ENCODE measurements at places on chromosomes 7 and 10.
A peak's percentile ranks its signal among the peaks of the same experiment; 100 is the strongest.

DNA sequence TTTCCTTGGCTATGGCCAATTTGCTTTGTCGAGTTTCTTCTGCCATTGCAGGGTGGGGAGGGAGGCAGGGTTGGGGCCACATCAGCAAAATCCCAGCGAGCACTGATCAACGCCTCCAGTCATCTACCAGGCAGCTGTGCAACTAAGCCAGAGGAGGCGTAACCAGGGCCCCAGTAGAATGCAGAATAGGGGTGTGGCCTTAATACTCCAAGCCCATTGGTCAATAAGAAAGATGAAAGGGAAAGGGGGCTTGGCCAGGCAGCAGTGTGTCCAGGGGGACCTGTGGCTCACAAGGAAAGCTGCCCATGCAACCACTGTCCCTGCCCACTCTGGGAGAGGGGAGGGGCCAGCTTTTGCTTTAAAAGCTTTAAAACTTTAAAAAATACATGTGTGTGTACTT lies 21.5 kb upstream of the GGCT start:
- DNase-seq = no peak

DNA sequence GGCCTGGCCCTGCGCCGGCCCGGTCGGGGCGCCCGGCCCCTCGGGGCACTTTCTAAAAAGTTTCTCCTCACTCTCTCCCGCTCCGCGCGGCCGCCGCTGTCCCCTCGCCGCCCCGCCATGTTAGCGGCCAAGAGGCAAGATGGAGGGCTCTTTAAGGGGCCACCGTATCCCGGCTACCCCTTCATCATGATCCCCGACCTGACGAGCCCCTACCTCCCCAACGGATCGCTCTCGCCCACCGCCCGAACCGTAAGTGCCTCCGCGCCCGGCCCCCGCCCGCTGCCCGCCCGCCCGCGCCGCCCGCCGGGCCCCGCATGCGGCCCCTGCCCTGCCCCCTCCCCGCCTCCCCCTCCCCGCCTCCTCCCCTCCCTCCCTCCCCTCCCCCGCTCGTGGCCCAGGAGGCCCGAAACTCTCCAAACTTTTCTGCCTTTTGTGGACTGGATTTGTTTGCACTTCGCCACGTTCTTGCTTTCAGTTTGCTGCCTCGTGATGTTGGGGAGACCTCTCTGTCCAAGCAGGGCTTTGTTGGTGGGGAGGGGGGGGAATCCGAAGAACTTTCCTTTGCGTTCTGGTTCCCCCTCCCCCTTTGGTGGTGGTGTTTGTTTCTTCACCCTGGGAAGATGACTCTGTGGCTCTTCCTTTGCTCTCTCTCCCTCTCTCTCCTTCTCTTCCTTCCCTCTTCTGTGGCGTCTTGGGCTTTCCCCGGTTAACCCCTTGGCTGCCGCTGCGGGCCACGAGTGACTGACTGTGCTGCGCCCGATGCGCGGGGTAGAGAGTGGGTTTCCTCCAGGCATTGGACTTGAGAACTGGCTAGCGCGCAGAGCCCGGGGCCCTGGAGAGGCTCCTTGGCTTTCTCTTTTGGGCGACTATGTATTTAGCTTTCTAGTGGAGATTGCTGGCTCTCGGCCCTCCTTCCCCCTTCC lies 1.6 kb downstream of the TCF7L2 start:
- DNase-seq = peak; percentile 74

DNA sequence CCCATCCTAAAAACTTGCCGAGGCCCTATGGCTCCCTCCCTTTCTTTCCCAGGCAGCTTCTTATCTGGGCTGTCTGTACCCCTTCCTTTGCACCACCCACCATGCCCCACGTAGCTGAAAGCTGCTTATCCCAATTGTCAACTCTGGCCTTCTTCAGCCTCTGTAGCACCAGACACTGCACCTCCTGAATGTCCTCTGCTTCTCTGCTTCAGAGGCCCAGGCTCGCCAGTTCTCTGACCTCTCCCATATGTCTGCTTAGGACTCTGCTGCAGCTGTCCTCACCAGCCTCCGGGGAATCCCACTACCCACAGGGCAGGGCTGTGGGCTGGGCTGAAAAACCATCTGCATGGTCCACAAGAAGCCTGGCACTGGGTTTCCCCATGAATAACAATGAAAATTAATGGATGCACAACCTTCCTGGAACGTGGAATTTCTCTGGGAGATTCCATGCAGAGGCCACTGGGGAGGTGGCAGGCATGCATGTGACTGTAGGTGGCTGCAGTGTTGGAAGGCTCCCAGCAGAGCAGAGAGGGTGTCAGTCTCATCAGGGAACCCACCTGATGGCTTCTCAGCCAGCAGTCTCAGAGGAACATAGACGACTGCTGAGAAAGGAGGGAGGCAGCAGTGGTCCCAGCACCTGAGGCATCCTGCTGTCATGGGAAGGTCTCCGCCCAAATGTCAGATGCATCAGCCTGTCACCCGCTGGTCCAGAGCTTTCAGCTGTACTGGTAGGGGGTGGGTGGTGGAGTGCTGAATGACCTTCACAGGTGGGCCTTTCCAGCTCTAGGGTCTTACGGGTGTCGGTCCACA lies 16.8 kb upstream of the SH2D4B start:
- no peak for DNase-seq

GRCh38 chr10:100338434-100339036 lies 8.5 kb upstream of the SCD start:
- peak; percentile 79 for DNase-seq

GRCh38 chr7:137961200-137962177 lies 40.4 kb downstream of the CREB3L2 start:
- DNase-seq = no peak

DNA sequence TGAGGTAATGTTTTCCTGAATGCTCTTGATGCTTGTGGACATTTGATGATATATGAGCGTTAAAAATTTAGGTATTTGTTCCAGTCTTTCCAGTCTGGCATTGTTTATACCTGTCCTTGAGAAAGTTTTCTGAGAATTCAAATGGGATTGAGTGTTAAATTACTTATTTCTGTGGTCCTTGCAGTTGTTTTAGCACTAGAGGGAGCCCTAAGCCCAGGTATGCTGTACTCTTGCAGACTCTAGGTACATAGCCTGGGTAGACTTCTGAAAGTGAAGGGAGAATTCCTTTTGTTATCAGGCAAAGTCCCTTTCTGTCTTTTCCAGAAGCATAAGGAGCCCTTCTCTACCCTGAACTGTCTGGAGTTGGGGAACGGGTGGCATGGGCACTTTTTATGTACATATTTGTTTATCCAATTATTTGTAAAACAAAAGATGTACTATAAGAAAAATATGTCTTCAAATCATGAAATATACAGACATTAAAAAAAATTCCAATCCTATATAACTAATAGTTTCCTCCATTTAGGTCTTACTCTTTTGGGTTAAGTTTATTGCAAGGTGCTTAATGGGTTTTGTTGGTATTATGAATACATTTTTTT lies 262.1 kb downstream of the ATRNL1 start:
- peak; percentile 69 for DNase-seq

DNA sequence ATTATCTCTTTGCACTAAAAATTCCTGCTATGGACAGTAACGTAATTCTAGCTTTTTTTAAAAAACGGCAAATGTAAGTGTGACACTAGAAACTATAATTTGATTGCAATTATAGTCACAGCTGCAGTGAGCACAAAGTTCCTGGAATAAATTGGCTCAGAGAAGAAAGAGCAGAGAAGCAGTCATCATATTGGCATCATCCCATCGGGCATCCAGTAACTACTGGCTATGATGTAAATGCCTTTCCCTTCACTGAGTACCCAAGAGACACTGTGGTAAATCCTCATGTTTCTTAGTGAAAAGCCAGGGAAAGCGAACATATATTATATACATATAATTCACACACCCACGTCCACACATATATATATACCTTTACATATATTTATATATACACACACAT lies 43.6 kb downstream of the PIP4K2A start:
- DNase-seq = no peak

DNA sequence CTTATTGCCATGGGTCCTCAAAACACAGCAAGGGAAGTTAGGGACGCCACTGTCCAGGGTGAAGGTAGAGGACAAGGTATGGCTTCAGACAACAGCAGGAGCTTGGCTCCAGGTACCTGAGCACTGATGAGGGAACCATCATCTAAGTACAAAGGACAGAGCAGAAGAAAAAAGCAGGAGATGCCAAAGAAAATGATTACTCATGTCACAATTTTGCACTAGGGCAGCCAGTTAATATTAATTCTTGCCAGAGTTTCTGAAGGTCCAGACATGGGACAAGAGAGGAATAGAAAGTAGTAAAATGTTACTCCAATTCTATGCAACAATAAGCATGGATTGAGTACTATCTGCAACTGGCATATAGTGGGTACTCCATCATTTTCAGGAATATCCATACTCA lies 14.1 kb downstream of the PTN start:
- no peak for DNase-seq

DNA sequence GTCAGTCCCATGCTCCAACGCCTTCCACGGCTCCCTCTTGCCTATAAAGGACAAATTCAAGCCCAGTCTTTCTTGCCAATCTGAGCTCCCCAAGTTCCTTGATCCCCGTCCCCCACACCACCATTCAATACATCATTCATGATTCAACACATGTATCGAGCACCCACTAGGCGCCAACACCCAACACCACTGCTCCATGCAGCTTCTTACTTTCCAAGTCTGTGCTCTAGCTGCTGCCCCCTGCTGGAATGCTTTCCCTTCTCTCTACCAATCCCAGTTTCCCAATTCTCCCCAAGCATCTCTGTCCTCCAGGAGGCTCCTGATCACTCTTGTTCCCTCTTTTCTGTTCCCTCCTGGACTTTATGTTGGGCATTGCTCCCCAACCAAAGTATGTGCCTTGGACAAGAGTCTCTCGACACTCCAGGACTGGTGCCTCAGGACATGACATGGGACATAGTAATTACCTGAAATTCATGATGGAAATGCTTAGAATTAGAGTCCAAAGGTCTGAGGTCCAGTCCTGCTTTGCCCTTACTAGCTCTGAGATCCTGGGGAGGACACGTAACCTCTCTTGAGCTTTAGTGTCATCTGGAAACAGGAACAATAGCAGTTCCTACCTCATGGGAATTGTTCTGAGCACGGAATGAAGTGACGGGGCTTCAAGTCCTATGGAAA lies 172.7 kb downstream of the NEURL1 start:
- DNase-seq = no peak

- no peak for DNase-seq
These were observed 44.8 kb upstream of the EGR2 start for GRCh38 chr10:62860946-62861345.

- DNase-seq = no peak
These were observed 634 bp downstream of the HECW1 start for GRCh38 chr7:43112941-43113621.

DNA sequence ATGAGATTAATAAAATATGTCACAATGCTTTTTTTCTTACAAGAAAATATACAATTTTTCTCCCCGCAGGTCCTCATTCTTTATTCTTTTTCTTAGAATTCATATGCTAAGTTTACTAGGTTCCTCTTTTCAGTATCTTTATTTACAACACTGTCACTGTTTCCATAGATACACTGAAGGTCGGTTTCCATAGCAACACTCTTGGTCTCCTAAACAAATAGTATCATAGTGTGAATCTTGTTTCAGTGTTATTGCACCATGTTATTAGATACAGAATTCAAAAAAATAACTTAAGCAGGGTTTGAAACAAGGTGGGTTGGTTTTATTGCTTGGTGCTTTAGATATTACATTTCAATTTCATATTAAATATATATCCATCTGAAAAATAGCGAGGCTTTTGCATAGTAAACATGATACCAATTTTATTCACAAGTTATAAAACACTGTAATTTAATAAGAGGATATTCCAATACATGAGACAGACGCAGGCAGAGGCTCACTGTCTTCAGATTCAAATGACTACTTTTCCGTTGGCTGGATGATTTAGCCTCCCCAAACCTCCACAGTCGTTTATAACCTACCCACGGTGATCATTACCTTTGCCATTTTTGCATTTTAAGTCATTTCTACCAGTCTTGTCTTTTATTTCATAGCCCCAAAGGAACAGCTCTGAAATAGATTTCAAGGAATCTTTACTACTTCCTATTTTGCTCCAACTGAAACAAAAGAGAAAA lies 88.9 kb upstream of the KLF6 start:
- DNase-seq = peak; percentile 87

- DNase-seq = peak; percentile 63
These were observed 613 bp downstream of the AP5Z1 start for GRCh38 chr7:4775848-4776623.

DNA sequence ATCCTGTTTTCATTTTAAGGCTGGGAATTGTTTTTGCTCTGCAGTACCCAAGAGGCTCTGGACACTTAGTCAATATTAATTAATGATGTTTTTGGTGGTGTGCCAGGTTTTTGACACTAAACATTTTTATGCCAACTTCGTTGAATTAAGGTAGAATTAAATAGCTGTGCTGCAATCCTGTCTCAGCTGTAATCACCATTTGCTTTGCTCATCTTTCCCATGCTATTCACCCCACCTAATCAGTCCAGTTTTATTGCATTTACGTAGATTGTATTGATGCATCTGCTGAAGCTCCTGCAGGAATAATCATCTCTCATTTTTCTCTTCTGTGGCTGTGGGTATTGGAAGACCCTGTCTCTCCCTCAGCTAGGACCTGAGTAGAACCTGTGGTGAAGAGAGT lies 52.6 kb upstream of the TRUB1 start:
- DNase-seq = no peak

DNA sequence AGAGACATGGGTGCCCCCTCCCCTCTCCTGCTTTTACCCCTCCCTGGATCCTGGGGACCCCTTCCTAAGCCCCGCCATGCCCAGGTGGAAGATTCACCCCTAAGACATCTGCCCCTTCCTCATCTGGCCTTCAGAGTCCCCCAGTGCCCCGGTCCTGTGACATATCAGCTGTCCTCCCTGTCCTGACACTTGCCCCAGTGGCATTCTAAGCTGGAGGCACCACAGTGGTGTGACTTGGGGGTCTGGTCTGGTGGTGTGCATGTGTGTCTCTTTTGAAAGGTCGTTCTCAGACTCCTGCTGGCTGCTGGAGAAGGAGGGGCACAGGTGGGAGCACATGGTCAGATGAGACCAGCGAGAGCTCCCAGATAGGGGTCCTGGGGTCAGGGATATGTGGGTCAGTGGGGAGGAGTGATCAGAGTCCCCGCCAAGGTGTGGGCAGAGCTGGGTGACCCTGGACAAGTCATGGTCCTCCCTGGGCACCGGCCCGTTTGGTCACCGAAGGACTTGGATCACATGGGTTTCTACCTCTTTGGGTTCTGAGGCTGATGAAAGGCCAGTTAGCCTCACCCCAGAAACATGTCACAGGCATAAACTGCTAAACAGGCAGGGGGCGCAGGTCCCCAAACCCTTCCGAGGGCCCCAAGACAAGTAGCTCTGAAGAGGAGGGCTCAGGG lies 645 bp upstream of the TFR2 start:
- DNase-seq = no peak

DNA sequence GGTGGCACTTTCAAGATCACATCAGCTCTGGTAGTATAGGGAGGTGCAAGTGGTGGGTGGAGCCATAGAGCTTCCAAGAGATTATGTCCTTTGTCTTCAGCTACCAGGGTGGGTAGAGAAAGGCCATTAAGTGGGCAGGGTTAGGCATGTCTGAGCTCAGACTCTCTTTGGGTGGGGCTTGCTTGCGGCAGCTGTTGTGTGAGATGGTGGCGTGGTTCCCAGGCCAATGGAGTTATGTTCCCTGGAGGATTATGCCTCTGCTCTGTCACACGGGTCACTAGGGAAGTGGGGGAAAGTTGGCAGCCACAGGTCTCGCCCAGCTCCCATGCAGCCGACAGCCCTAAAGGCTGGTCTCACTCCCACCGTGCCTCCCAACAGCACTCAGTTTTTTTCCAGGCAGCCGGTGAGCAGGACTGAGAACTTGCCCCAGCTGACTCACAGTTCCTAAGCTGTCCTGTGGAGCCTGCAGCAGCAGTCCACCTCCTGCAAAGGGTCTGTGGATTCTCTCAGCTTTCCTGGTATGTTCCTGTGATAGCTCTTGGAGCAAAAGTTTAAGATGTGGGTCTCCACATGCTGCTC lies 459.0 kb downstream of the SH2D4B start:
- DNase-seq = peak; percentile 71

Measured in HT-29 (cell line).